Urinary bladder (tissue), 4 donors: ENCODE measurements at places on chromosomes 4 and X. TPM values are rescaled to one million over a fixed set of nuclear protein-coding genes. Genes with fewer than 3 reads are reported as not detected.

Gene CNGA1
- polyA plus RNA-seq = 2.5 TPM

Gene GPRASP1
- polyA plus RNA-seq = 21.5 TPM

Gene PIM2
- polyA plus RNA-seq = 8.4 TPM

Gene EGF
- polyA plus RNA-seq = 1.6 TPM

Gene NPFFR2
- polyA plus RNA-seq = 1.6 TPM

Gene S100G
- not detected for polyA plus RNA-seq
